Activated CD8-positive, alpha-beta memory T cell treated with anti-CD3 and anti-CD28 coated beads for 1 hour (primary cell): ENCODE measurements at places on chromosomes 4 and X.

GRCh38 chr4:82711158-82711785, 87.3 kb downstream of the SCD5 start:
- no peak for DNase-seq

DNA sequence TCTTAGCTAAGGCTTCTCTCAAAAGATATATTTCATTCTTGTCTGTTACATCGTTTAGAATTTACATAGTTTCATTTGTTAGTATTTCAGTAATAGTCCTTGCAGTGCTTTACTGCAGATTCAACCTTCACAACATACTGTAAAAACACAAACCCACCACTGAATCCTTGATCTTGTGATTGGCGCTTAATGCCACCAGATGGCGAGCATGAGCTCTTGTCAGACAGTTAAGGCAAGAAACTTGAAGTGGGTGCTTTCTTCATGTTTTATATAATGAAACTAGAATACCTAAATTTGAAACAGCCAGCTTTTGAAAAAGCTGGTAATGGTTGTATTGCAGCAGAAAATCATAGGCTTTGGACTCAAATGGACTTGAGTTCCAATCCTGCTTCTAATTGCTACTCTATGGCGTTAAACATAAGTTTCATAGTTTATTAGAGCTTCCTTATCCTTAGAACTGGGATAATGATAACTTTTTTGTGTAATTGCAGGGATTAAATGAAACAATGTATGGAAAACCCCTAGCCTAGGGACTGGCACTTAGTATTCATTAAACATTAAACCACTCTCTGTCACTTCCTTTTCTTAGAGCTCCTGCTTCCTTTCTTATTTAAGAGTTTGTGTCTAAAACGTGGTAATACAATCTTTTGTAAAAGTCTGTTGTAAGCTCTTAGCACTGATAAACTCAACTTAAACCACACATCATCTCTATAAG, 95.1 kb downstream of the USP9X start:
- DNase-seq, result peak; percentile 5

DNA sequence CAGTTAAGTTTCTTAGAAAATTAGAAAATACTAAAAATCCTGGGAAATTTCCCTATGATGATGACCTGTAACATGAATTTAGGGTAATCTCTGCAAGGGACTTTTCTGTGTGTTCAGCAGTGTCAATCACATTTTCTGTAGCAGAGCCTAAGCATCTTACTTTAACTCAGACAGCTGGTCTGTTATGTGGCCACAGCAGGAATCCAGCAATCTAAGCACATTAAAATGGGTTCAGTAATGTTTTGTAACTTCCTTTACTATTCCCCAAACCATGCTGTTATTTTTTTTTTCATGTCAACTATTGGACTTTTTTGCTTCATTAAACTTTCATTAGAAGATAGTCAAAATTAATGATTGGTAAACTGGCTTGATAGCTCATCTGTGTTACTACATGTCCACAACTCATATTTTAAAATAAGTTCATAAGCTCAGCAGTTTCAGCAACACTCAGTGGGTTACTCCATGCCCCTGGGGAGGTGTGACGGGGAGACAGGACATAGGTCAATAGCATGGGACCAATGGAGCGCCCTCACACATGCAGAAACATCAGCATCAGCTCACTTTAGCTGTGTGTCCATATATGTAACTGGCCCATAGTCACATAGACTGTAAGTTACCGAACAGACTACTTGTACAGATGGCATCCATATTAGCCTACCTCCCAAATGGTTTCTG, 168.0 kb upstream of the PACRGL start:
- no peak for DNase-seq

DNA sequence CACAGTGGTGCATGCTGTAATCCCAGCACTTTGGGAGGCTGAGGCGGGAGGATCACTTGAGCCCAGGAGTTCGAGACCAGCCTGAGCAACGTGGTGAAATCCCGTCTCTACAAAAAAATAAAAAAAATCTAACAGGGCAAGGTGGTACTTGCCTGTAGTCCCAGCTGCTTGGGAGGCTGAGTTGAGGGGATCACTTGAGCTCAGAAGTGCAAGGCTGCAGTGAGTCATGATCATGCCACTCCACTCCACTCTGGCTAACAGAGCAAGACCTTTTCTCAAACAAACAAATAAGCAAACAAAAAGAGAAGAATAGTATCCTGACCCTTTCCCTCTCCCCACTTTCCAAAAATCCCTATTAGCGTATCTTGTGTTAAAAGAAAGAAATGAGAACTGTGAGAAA, 52.7 kb downstream of the NPY1R start:
- DNase-seq, result no peak

- no peak for DNase-seq
These were observed 32.9 kb downstream of the CPEB2 start for GRCh38 chr4:15035159-15035558.

GRCh38 chr4:41877020-41877796, 58.0 kb upstream of the TMEM33 start:
- no peak for DNase-seq

DNA sequence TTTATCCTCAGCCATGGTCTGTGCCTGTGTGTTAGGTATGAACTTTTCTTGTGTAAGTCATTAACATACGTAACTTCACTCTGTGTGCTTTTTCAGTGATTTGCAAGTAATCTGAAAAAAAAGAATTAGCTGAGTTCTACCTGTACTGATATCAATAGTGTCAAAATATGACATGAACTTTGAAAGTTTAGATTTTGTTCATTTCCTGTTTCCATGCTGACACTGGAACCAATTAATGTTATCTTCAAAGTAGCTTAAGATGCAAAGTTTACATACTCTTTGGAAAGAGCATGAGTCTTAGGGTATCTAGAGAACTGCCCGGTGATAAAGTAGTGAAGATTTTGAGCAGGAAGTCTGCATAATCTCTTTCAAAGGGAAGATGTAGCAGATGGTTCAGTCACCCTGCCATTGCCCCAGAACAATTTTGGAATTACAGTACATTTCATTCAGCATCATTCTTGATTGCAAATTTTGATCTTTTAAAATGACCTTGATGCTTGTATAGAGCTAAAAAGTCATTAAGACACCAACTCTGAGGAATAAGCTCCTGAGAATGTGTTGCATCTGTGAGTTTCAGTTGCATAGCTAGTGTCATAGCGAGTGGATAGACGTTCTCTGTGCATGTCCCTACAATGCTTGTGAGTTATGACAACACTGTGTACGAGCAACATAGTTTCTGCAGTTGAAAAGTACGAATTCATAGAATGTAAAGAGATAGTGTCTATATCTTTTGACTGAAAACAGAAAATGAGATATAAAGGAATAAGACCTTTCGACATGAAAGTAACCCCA, 130.5 kb downstream of the PTTG2 start:
- no peak for DNase-seq

DNA sequence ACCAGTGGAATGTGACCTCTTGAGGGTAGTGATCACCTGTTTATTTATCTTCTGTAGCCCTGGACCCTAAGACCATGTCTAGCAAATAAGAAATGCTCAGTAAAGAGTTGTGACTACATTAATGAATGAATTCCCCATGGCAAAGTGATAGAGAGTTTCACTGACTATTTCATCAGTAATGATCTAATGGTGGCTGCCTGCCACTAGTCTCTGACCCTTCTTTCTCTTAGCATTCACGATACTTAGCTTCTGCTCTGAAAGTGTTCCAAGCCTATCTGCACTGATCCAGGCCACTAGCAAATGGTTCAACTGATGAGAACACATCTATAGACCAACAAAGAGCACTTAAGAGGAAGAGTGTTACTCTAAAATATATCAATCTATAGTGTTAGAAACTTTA, 50.0 kb upstream of the RASGEF1B start:
- DNase-seq, result no peak

DNA sequence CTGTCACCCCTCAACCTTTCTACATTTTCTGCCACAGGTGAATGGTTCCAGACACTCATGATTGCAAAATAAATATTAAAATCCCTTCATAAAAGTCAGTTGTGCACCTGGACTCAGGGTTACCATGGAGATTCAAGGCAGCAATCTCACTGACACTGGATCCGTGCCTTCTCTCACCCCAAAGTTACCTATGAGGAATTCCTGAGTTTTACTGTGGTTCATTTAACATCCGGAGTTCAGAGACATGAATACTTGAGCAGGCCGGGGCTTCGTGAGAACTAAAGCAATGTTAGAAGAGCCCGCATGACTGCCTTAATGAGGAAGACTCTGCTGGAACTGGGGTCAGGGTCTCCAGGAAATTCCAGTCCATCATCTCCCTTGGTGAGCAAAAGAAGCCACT, 12.5 kb upstream of the CLNK start:
- DNase-seq, result no peak

GRCh38 chr4:15502384-15502783, 32.7 kb downstream of the CC2D2A start:
- DNase-seq, result no peak

DNA sequence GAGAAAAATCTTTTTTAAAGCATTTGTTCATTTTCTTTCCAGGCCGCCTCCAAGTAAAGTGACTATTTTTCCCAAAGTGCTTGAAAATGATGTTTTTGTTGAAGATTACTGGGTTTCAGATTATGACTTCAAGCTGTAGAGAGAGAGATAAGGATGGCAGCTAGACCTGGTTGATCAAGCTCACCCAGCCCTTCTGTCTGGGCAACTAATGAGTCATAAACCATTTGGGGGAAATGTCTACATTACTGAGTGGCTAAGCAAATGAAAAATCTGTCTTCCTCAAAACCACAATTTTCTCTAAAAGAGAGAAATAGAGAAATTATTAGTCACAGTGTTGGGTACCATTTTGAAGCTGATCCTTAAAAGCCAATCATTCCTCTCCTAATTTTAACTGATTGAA, 355.4 kb upstream of the CPEB2 start:
- no peak for DNase-seq

- DNase-seq, result no peak
These were observed 111.2 kb downstream of the TBL1X start for GRCh38 chrX:9576059-9576458.

- DNase-seq, result no peak
These were observed 34.6 kb upstream of the SORBS2 start for GRCh38 chr4:185846505-185847150.

DNA sequence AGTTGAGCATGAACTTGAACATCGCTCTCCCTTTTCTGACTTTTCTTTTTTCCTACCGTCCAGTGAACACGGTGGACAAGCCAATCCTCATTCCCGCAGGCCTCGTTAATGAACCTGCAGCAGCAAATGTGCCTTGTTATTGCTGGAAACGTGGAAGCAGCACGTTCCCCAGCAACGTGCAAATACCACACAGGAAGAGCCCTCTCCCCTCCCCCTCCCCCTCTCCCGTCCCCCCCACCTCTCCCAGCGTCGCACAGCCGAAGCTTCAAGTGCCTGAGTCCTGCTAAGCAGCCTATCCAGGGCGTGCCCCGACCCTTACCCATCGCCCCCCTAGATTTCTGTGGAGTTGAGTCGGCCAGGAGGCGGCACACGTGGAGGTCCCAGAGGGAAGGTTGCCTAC, 219.9 kb downstream of the BCOR start:
- no peak for DNase-seq

- no peak for DNase-seq
These were observed at the start of gene ADGRG2 for GRCh38 chrX:19121898-19122640. Gene ADGRG2, minus strand, starts transcription at chrX:19122468. Its CDS starts 53,634 bp downstream, at chrX:19068834.

GRCh38 chr4:48047421-48047844, 30.9 kb downstream of the NIPAL1 start:
- DNase-seq, result peak; percentile 29

DNA sequence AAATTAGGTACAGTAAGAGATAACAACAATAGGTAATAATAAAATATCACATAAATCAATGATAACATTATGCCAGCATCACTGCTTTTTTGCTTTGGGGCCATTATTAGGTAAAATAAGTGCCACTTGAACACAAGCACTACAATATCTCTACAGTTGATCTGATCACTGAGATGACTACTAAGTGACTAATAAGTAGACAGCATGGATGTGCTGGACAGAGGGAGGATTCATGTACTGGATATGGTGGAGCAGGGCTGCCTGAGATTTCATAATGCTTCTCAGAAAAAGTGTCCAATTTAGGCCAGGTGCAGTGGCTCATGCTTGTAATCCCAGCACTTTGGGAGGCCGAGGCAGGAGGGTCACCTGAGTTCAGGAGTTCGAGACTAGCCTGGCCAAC, 137.8 kb upstream of the IL1RAPL2 start:
- no peak for DNase-seq

GRCh38 chr4:144336633-144337032, 196.1 kb upstream of the GYPA start:
- no peak for DNase-seq

- no peak for DNase-seq
These were observed 17.7 kb downstream of the IL15 start for GRCh38 chr4:141654098-141654497.

DNA sequence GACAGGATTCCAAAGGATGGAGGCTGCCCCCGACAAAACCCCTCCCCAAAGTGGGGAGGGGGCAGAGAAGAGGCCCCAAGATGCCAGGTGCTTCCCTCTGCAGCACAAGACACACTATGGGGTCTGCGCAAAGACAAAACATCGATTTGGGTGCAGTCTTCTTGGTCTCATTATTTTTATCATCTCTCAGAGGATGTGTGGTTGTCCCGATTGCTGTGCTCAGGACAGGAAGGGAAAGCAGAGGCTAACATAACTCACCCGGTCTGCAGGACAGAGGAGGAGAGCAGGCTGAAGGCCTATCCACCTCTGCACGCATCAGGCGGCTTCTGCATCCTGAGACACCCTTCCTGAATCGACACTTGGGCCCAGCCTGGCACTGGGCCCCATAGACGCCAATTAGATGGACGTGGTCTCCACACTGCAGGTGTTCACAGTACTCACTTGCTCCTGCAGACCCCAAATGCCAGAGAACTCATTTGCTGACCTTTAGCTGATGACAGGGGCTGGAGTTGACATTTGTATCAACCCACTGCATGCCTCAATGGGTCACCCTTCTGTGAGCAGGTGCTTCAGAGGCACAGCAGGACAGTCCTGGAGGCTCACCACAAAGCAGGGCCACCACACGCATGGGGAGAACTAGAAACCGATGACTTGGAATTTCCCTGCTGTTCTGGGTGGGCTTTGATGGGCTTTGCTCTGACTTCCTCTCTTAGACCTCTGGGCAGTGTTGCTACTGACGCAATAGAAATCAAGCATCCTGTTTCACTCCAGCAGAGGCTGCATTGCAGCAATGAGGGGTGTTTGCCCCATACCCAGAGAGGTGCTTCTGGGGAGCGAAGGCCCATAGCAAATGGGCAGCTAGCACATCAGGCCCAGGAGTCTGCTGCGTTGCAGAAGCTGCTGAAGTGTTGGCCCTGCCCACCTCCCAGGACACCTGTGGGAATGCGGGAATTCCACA, 96.3 kb upstream of the ENPP6 start:
- DNase-seq, result no peak

- no peak for DNase-seq
These were observed 116.4 kb downstream of the PPA2 start for GRCh38 chr4:105357258-105357980.

- no peak for DNase-seq
These were observed 376.5 kb downstream of the CCSER1 start for GRCh38 chr4:90503677-90504076.

DNA sequence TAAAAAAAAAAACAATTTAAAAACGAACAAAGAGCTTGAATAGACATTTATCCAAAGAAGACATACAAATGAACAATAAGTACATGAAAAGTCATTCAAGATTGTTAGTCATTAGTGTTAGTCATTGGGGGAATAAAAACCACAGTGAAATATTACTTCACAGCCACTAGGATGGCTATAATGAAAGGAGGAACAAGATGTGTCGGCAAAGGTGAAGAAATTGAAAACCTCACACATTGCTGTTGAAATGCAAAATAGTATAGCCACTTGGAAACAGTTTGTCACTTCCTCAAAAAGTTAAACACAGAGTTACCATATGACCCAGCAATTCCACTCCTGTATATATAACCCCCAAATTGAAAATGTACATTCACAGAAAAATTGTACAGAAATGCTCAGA, 45.2 kb upstream of the SLC39A8 start:
- DNase-seq, result no peak
